ACHN (cell line): ENCODE measurements at places on chromosomes 11 and 22.

- DNase-seq = no peak
Measured at GRCh38 chr22:31121403-31121802, 1.4 kb upstream of the INPP5J start.

DNA sequence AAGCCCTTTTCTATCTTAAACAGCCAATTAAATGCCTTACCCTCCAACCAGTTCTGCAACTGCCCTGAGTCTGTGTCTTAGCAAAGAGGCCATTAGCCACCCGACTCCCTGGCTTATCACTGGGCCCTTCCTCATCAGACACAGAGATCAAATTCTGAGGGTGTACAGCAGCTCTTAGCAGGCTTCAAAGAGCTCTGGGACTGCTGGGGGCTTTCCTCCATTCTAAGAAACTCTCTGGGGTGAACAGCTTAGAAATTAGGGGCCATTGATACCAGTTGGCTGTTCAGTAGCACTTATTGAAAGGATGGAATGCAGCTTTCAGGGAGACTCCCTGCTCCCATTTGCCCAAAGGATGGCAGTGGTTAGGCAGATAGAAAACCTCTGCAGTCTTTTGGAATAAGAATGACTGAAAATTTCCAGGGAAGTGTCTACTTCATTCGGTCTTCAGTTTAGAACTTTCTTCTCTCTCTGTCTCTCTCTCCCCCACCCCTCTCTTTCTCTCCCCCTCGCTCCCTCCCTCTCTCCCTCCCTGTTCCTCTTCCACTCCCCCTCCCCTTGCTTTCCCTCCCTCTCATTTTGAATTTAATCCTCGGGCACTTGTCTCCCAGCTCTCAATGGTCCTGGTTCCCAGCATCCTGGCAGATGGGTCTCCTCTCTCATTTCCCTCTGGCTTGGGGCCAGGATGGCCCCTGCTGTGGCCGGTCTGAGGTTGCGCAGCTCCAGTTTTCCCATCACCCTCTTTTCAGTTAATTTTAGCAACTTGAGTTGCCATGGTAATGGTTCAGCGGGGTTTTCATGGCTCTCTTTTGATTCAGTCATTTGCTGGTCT lies 76.4 kb downstream of the COMMD9 start:
- DNase-seq = no peak

DNA sequence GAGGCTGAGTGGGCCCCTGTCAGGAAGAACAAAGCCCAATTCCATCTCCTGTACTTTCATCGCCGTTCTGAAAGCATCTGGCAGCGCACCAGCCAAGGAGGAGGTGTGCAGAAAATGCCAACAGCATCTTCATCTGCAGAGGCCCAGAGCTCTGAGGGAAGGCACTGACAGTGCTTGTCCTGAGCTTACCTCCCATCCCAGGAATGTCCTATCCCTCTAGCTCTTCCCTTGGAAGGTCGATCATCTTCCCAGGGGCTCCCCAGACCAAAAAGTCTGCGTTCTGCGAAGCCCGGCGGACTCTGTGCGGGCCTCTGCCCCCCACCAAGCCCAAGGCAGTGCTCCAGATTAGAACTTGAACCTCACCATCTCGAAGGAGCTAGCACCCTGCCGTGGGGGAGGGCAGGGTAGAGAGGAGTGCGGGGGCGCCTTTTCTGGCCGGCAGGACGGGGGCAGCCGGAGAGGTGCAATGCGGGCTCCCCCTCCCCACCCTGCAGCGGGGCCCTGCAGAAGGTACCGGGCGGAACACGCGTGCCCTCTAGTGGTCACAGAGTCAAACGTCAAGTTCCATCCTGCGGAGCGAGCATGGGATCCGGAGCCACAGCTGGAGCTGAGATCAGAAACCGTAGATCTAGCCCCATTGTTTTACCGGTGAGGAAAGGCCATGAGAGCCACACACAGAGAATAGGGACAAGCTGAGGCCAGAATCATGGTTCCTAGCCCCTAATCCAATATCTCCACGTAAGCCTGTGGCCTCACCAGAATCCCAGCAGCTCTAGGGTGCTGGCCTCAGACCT lies 5.0 kb downstream of the SCN2B start:
- DNase-seq = peak; percentile 54

GRCh38 chr11:67646535-67647336 lies 3.8 kb downstream of the ACY3 start:
- no peak for DNase-seq

DNA sequence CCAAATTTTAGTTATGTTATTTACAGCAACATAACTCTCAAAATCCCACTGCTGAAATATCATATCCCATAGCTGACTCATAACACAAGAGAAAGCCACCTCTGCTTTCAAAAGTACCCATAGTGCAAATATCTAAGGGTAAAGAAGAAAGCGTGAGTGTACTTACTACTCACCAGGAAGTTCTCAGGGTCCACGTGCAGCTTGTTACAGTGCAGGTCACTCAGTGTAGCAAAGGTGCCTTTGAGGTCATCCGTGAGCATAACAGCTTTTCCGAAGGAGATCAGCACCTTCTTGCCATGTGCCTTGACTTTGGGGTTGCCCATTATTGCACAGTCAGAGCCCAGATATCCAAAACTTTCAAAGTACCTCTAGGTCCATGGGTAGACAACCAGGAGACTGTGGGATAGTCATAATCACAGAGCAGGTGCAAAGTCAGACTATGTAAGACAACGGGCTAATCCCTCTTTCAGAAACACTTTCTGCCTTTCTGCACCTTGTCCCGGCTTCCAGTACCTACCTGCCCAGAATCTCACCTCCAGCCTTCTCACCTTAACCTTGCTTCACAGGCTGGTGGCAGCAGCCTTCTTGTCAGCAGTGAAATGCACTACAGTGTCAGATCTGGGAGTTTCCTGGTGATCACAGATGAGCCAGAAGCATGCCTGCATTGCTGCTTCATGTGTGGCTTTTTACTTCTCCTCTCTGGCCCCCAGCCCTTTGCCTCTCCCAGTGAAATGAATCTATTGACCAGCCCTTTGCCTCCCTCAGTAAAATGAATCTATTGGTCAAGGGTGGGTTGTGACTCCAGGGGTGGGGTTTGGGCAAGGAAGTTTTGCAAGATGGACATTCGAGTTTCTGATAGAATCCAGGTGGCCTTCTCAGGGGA lies 6.5 kb downstream of the HBG1 start:
- no peak for DNase-seq

DNA sequence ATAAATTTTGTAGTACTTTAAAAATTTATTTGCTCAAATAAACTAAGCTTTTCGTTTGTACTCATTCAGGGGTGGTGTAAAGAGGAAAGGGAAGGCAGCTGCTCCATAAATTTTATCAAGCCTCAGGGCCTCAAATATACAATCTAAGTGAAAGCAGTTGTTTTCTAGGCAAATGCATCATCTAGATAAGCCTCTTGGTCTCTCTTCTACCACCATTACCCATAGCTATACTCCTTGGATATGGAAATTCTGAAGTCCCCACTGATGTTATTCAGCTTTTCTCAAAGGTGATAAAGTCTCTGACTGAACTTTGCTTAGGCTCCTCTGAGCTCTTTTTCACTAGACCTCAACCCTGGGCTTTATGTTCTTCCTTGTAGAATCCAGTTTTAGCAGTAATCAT lies 1313.1 kb downstream of the JRKL start:
- no peak for DNase-seq

GRCh38 chr11:64560139-64560771 lies 30.8 kb upstream of the SLC22A12 start:
- no peak for DNase-seq

DNA sequence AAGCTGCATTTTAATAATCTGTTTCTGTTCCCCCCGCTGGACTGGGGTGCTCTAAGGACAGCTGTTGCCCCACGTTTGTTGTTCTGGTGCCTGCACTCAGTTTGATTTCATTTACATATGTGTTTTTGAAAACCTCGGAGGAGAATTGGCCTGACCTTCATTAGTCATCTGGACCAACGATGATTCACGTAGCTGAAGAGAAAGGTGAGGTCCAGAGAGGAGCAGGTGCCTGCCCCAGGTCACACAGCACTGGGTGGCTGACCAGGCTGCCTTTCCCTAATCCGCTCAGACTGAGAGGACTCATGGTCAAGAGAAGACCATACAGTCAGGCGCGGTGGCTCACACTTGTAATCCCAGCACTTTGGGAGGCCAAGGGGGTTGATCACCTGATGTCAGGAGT lies 3.8 kb downstream of the CSDC2 start:
- DNase-seq = no peak

- no peak for DNase-seq
Measured at GRCh38 chr22:49088801-49089791, 738.6 kb downstream of the BRD1 start.

DNA sequence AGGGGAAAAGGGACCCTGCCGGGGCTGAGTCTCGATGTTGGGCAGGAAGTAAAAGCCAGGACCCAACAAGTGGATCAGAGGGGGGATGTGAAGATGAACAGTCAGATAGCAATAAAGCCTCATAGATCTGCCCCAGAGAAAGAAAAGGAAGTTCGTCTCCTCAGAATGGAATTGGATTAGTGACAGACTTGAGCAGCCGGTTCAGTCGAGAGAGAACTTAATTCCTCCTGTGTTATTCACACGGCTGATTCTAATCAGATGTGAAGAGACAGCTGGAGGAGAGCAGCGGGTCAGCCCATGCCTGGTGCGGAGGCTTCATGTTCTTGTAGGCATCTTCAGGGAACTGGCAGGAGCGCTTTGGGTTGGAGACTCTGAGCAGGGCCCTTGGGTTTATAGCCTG lies 29.3 kb upstream of the CABP7 start:
- DNase-seq = no peak

DNA sequence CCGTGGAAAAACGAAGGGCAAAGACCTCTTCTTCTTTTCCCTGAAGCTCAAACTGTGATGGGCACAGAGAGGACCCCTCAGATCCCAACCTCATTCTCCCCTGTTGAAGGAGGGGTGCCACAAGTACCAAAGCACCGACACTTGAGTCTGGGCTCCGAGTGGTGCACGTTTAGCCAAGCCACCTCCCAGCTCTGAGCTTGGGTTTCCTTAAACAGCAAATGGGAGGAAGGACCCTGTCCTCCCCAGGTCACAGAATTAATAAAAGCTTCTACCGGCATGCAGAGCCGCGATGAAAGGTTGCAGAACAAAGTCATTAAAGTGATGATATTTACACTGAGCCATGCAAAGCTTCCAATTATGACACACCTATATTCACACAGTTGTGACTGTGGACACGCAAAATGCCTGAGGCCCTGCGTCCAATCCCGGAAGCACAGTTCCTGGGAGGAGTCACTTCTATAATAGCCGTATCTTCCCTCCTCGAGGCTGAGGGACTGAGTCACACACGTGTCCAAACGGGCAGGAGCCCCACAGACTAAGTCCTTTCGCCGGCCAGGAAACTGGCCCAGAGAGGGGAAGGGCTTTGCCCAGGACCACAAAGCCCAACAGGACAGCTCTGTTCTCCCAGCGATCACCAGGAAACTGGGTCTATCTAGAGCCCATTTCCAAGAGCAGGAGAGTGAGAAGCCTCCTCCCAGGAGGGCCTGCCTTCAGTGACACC lies 922 bp upstream of the CSNK1E start:
- DNase-seq = peak; percentile 91

DNA sequence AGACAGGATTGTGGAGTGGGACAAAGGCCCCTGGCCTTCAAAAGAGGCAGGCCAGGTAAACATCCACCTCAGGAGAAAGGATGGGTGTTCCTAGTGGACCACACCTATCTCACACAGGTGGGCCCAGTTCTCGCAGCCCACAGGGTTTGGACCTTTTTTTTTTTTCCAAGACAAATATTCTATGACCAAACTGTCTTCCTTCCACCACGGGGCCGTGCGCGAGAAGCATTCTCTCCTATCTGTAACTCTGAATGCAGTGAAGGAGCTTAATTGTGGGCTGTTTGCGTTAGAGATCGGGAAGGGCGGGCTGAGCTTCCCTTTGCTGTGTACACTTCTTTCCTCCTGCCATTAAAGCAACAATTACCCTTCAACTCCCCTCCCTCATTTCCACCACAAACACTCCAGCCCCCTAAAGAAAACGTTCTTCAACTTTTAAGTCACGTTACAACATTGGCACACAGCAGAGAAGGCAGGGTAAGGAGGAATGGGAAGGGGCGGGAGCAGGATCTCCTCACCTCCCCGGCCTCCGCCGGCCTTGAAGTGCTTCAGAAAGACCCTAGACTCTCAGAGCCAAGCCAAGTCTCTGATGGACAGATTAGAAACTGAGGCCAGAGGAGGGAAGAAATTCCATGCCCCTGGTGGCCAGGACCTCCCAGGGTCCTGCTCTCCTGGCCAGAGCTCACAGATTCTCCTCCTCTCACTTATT lies 238.4 kb downstream of the BUD13 start:
- no peak for DNase-seq

DNA sequence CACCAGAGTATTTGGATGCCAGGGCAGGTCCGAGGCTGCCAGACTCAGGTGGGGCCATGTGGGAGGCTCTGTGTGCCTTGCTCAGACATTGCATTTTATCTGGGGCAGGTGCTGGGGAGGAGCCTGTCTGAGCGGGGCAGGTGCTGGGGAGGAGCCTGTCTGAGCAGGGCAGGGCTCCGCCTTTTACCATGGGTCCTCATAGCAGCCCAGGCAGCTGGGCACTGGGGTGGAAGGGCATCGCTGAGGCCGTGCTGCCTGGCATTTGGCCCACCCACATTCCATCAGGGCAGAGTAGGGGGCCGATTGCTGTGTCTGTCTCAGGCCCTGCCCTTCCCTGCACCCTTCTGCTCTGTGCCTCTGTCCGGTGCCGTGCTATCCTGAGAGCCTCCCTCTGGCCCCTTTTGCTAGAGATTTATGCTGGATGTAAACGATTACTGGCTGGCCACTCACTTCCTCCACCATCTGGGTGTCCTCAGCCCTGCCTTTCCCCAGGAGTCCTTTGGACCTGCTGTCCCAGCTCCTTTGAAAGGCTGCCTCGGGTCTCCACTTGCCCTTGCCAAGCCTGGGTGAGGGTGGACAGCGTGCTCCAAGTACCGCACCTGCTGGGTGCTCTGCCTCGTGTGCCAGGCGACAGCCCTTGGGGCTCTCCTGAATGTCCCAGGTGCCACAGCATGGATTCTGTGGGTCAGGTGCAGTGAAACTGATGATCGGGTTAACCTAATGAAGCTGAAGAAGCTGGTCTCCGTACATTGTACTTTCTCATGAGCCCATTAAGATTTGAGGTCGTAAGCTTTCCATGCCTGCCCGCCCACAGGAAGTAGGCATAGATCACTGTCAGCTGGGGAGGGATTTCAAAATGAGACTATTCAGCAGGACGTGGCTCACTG lies 281.6 kb downstream of the TBC1D22A start:
- no peak for DNase-seq

DNA sequence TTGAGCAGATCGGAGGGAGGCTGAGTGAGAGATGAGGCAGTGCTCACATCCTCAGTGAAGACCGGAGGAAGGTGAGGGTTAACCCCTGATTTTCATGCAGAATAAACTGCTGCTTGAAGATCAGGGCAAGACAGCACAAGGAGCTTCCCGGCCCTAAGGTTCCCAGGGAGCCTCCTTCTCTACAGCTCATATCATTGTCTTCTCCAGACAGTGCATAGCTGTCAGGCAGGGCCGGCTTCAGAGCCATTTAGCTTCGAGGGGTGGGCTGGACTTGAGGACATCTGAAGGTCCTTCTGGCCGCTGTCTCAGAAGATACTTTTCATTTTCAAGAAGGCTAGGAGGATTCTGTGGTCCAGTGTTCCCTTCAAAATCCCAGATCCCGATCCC lies 7.2 kb downstream of the ADAMTS8 start:
- DNase-seq = no peak
